ENCODE measurements at places on chromosomes 12 and 14.

GRCh38 chr12:115294453-115295133 is 610.6 kb upstream of the TBX3 start:
- no peak for DNase-seq

DNA sequence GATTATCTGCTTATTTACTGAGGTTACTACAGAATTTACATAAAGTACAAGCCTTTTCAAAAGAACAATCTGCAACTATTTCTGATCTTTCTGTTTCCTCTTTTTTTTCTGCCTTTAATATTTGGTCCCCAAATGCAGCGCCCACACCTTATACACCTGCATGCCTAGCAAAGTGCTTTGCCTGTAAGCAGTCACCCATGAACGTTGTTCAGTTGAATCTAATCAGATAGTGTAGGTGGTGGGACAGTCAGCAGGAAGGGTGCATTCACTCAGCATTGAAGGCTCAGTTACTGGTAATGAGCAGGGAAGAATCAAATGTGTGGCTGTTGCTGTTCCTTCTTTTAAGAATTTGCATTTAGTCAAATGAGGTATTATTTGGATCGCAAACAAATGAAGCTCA is 108.4 kb downstream of the GPR135 start:
- DNase-seq, result no peak

DNA sequence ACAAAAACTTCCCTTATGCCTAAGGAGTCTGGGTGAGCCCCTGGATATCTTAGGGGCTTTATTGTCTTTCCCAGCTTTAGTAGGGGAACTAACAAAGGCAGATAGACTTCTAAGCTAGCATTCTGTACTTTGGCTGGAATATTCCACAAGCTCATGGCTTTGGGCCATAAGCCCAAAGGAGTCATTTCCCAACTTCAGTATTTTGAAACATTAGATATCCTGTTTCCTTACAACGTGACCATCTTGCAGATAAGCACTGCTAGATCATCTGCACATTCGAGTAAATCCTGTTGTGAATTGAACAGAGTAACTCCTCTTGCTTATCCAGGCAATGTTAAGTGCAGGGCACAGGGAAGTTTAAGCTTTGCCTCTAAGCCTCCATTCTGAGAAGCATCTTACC is 70.6 kb upstream of the ACTN1 start:
- no peak for DNase-seq

GRCh38 chr12:27206801-27207502 is 37.1 kb upstream of the STK38L start:
- no peak for DNase-seq

DNA sequence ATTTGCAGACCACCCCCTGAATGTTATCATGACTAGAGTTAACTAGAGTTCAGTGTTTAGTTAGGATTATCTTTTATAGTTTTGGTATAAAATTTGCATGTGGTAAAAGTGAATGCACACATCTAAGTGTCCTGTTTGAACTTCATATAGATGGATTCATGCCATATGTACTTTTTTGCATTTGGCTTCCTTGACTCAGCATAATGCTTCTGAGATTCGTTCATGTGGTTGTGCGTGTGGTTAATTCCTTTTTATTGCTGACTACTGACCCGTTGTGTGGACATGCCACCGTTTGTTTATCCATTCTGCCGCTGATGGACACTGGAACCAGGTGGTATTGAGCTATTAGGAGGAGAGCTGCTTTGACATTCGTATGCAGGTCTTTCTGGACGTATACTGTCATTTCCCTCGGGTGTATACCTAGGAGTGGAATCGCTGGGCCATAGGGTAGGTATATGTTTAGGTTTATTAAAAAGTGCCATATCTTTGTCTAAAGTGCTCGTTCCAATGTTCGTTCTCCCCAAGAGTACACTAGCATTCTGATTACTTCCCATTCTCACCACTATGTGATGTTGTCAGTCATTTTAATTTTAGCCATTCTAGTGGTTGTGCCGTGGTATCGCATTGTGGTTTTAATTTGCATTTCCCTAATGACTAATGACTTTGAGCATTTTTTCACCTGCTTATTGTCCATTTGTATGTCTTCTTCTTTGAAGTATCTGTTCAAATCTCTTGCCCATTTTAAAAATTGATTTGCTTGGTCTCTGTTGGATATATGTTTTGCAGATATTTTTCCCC is 37.7 kb downstream of the RIN3 start:
- DNase-seq, result no peak

DNA sequence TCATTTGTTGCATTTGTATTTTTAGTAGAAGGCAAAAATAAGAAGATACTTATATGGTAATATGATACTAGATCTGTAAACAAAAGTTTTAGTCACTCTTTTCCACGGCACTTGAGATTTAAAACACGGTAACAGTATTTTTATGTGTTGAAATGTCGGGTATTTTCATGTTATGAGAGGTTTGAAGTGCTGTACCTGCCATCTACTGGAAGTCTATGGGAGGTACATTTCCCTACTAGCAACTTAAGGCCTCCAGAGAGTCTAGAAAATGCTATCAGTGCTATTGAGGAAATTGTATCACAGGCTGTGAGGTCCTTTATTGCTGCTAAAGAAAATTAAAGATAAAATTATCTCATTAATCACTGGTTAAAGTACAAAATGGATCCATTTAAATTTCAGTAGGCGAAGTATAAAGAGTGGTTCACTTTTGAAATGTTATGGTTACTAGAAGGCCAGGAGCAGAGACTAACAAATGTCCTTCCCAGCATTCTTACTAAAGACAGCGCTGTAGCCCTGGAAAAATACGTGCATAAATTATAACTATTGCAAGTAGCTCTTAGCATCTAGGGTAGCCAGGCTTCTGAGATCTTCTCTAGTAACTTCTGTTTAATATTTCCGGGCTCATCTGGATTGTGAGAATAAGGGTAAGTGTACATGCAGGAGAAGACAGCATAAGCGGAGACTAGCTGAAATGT is 77.6 kb upstream of the PRKD1 start:
- no peak for DNase-seq

DNA sequence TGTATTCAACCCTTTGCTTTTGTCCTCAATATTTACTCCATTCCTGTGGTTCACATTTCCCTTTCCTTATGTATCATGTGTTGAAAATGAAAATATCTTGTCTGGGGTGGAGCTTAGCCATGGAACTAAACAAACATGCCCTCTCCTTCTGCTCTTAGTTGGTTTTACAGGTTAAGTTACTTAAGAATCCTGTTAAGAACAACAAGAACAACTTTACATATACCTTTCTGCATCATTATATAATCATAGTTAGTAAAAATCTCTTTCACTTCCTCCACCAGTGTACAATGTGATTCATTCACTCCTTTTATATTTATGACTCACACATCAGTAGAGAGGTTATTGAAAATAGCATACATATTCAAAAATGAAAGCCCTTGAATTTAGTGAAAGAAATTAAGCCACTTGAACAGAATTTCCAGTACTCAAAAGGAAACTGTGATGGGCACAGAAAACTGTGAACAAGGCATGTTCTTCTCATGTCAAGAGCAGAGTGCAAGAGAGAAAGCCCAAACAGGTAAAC is 307.7 kb downstream of the CCDC91 start:
- DNase-seq, result no peak

GRCh38 chr14:67358924-67359774 is 455 bp downstream of the ATP6V1D start:
- no peak for DNase-seq

GRCh38 chr14:103858063-103858781 is 10.8 kb upstream of the PPP1R13B start:
- DNase-seq, result no peak

GRCh38 chr14:22482085-22482694 is 106.8 kb downstream of the DAD1 start:
- no peak for DNase-seq

DNA sequence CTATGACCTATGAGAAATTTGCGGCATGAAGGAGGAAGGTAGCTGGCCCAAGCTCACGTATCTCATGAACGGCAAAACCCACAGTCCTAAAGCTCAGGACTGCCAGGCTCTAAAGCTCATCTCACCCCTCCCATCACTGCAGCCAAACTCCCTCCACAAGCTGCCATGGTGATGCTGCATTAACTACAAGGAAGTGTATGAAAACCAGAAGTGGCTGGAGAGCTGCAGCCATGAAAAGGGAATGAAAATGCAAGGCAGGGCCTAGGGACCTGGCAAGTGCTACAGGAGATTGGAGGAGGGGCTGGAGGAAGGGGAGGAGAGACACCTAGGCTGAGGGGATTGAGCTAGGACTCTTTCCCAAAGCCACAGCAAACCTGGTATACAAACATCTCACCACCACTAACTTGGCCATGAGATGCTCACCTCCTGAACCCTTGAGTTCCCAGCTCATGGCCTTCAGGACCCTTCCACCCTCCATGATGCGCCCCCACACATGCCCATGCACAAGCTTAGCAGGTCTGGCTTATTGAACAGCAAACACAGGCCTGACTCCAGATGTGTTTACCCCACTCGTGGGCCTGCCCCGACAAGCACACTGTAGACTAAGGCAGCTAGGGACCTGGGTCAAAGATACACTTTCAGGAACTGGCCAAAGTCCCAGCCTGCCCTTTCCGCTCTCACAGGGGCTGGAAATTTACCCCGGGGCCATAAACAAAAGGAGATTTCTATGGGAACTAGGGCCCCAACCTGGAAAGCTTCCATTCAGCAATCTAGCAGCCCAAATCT is 42.0 kb downstream of the LTBP2 start:
- DNase-seq, result peak; percentile 66
